ENCODE measurements at places on chromosomes 5 and 9.

GRCh38 chr5:661891-662750, 31.0 kb downstream of the TPPP start:
- no peak for DNase-seq

- no peak for DNase-seq
Observed at GRCh38 chr5:129971714-129972113, 67.4 kb downstream of the CHSY3 start.

GRCh38 chr9:6049798-6050197, 34.4 kb upstream of the RANBP6 start:
- no peak for DNase-seq

DNA sequence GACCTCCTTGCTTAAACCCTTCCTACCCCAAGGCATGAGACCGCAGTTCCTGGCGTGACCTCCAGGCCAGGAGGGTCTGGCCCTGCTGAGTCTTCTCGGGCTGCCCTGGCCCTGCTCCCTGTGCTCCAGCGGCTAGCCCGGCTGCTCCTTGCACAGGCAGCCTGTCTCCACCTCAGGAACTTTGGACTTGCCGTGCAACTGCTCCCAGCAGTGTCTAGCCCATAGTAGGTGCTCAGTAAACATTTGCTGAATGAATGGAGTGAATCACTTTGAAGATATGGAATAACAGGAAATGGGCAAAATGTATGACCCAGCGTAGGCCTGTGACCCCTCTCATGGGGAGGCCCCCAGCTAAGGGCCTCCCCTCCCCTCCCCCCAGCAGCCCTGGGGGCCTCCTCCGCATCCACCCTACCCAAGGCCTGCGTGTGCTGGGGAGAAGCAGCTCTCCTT, 127.1 kb downstream of the ZNF354C start:
- DNase-seq: no peak

- no peak for DNase-seq
Observed at GRCh38 chr5:96943799-96944198, 7.9 kb downstream of the LNPEP start.

DNA sequence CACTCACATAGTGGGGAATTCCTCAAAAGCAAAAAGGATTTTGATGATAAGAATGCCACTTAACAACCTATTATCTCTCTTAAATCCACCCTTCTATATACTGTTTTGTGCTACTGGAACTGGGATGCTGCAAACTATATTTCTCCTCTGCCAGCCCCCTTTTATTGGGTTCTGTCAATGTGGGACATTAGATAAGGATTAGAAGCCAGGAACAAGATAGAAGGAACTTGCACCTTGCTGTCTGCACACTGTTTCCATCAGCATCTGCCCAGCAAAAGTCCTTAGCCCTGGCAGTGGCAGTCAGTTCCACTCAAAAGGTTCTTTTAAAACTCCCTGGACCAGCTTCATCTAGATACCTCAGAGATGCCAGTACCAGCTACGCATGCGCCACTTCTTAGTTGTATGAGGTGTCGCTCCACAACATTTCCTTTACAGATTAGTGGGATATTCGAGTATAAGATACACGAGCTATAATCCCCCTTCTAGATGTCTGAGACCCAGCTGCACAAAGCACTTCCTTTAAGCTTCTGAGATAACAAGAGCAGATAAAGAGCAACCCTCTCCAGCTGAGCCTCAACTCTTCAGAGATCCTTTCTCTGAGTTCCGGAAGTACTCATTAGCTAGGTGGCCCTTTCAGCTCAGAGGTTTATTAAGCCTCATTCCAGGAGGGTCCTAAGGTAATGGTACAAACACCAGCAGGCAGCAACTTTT, 45.3 kb downstream of the CERT1 start:
- no peak for DNase-seq

DNA sequence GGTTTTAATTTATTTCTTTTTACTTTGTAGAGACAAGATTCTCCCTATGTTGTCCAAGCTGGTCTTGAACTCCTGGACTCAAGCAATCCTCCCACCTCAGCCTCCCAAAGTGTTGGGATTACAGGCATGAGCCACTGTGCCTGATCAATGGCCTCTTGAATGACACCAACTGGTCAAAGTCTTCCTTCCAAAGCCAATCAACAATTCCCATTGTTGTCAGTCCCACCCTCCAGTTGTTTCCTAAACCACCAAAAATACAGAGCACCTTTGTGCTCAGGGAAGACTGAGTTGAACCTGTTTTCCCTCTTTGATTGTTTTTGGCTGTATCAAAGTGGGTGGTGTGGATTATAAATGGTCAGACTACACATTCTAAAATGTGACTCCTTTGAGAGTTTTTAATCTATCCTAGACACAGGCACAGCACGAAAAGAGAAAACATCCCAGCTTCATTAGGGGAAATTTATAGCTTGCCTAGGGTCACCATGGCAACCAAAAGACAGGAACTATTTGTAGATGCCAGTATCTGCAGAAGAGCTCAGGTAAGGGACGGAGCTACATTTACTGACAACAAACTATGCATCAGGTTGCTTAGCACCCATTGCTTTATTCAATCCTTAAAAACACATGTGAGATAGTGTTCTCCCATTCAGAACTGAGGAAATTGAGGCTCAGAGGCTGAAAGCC, 27.6 kb upstream of the ATP6V1G1 start:
- no peak for DNase-seq

Measured in T-helper 9 cell (primary cell).